ENCODE measurements at places on chromosomes 1 and 21.

DNA sequence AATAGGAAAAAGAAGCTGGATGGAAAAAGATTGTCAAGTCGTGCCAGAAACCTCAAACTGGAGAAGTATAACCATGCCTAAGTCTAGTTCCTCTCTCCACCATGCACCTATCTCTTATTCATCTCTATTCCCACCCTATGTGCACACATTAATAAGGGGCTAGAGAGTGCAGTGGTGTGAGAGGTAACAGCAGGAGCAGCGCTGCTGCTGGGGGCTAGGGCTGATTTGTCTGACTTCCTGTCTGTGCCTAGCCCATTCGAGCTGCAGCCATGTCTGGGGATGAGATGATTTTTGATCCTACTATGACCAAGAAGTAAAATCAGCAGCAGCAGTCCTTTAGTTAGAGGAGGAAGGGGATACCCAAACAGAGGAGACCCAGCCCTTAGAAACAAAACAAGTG, 43.0 kb downstream of the TRIM33 start:
- DNase-seq: no peak

DNA sequence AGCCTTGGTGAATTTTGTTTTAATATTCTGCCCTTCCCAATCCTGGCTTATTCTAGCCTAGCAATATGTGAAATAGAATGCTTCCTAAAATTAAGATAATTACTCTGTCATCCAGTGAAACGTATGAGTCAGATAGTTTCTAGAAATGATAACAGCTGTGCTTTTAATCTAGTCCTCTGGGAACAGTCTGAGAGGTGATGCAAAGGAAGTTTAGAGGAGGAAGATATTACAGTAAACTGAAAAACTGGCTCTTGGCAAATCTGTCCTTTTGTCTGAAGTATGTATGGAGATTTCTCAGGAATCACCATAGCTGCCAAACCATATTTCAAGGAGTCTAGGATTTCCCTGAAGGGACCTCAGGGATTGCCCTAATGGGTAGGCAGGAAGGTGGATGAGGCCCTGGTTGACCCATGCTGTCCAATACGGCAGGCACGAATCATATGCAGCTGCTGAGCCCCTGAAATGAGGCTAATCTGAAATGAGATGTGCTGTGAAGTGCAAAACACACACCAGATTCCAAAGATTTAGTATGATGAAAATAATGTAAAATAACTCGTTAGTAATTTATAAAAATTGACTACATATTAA, 70.8 kb upstream of the LBR start:
- DNase-seq: no peak

DNA sequence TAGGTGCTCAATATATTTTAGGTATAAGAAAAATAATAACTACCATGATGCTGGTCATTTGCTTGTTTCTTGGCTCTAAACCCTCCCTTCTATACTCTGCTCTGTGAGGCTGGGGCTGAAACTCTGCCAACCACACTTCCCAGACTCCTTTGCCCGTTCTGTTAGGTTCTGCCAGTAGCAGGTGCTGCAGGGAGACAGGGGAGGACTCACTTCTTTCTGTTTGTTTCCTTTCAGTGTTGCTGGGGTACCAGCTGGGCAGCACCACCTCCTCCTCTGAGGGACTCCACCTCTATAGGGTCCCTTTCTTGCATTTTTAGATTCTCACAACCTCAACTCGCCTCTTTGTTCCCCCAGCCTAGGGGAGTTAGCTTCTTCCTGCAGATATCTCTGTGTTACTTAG, 17.0 kb upstream of the SH2D2A start:
- no peak for DNase-seq

DNA sequence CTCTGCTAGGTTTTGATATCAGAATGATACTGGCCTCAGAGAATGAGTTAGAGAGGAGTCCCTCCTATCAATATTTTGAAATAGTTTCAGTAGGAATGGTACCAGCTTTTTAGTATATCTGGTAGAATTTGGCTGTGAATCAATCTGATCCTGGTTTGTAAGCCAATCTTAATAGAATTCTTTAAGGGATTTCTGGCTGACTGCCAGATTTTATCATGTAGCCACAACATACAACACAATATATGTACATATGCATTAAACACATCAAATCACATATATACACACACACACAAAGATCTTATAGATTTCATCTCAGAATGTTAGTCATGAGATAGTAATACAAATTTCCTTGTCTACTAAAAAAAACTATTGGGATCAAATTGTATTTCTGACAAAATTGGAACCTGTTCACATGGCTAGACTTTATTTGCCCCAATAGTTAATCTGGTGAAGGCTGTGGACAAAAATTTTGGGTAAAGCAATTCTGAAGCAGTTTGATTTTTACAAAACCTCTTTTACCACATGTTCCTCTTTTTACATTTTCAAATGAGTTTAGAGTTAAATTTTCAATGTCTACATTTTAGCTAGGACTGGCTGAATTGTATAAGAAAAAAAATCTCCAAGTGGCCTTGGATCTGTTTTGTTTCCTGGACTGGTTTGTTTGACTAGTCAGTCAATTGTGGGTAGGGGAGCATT, 151.7 kb downstream of the FASLG start:
- no peak for DNase-seq

DNA sequence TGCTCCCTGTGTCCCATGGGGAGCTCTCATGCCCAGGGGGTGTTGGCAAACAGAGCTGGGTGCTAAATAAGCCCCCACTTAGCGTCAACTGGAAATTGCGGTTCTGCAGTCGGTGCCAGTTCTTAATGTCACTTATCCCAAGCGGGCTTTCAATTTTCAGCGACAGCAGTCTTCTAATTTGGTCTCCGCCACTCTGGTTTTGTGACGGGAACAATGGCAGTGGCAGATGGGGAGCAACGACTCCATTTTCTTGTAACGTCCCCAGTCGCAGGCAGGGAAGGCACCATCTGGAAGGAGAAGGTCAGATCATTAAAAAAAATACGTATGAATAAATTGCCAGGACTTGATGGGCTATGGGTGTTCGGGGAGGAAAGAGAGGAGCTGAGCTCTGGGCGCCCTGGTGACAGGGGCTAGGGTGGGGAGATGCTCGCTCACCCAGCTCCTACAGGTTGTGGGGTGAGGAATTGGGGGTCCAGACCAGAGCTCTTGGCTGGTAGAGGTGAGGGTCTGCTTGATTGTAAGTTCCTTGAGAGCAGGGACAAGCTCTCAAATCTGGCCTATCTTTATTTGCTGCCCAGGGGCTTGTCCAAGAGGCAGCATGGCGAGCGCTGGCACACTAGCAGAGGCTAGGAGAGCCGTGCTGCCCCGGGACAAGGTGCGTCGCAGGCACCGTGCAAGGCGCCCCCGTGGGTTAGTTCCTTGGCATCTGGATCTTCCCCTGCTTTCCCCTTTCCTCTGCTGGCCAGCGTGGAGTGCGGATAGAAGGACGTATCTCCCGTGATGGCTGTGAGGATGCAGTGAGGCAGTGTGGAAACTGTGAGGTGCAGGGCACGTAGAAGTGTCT, 105.8 kb downstream of the ARHGEF10L start:
- no peak for DNase-seq

GRCh38 chr1:115555446-115555845, 86.3 kb upstream of the VANGL1 start:
- no peak for DNase-seq

GRCh38 chr1:156717351-156717750, 10.9 kb upstream of the METTL25B start:
- no peak for DNase-seq

GRCh38 chr1:193504920-193505319, 318.5 kb upstream of the B3GALT2 start:
- DNase-seq: no peak

GRCh38 chr21:42265231-42265812, 46.4 kb downstream of the ABCG1 start:
- no peak for DNase-seq

- no peak for DNase-seq
Measured at GRCh38 chr1:226886122-226886901, 15.9 kb downstream of the PSEN2 start.
